ENCODE measurements at places on chromosomes 5 and 9. TPM values are rescaled to one million over a fixed set of nuclear protein-coding genes. Genes with fewer than 3 reads are reported as not detected.

EIF4E1B gene
- total RNA-seq: not detected

SMIM33 gene
- not detected for total RNA-seq

DNA sequence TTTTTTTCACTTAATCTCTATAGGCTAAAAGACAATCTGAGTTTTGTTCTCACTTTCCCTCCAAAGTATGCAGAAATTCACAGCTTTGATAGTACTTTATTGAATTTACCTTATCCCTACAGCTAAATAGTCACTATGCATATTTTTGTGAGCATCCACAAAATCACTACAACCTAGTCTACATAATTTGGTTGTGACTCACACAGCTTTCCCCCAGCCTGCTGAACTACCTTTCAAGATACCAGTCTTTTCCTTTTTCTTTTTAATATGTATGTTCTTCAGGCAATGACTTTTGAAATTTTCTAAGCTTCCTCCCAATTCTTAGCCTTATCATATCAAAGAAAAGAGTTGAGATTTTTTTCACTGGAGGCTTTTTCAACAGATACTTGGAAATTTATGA, 347.3 kb upstream of the CDH6 start:
- no peaks in the 10 kb centered on the region for H3K4me1 ChIP-seq
- H3K36me3 ChIP-seq: no peaks in the 10 kb centered on the region
- no peaks in the 10 kb centered on the region for H3K27me3 ChIP-seq
- H3K27ac ChIP-seq: no peak overlapping the region
- DNase-seq: no peak
- no peak overlapping the region for H3K4me3 ChIP-seq

- peak overlapping the region; percentile 71 for H3K4me3 ChIP-seq
- H3K4me1 ChIP-seq: peaks cover 23% of the 10 kb centered on the region
- no peaks in the 10 kb centered on the region for H3K27me3 ChIP-seq
Observed at GRCh38 chr5:36606036-36606427, 374 bp upstream of the SLC1A3 start.

Measured in A673 (cell line).